ENCODE measurements at places on chromosomes 13 and 19.

GRCh38 chr13:30581582-30581981 lies 36.1 kb upstream of the USPL1 start:
- peak; percentile 11 for DNase-seq

DNA sequence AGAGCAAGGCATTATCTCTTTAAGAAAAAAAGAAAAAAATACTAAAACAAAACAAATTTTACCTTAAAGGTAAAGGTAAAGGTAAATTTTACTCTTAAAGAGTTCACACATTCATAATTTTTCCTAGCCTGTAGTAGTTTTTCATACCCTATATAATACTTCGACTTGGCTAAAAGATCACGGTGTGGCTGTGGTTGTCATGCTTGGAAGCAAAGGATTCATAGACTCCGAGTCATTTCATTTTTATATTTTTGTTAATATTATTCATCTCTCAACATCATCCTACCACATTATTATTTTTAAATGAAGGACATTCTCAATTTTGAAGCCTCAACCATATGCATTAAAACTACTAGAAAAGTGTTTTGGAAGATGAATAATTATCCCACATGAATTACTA lies 52.7 kb downstream of the PIBF1 start:
- DNase-seq = no peak

- DNase-seq = no peak
Measured at GRCh38 chr19:30881281-30881680, 468.0 kb downstream of the TSHZ3 start.

DNA sequence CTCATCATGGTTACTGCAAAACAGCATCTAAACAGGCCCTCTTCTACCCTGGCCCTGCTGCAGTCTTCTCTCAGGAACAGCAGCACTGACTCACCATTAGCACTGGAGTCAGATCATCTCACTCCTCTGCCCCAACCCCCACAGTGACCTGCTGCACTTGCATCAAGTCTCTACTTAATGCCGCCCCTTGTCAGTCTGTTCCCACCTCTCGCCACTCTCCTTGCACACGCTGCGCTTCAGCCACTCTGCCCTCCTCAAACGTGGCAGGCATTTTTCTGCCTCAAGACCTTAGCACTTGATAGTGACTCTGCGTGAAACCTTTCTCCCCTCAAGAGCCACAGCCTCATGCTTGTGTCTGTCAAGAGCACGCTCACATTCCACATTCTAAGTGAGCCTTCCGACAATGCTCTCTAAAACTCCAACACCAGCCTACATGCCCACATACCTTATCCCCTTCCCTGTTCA lies 22.1 kb downstream of the MIPEP start:
- DNase-seq = peak; percentile 54

DNA sequence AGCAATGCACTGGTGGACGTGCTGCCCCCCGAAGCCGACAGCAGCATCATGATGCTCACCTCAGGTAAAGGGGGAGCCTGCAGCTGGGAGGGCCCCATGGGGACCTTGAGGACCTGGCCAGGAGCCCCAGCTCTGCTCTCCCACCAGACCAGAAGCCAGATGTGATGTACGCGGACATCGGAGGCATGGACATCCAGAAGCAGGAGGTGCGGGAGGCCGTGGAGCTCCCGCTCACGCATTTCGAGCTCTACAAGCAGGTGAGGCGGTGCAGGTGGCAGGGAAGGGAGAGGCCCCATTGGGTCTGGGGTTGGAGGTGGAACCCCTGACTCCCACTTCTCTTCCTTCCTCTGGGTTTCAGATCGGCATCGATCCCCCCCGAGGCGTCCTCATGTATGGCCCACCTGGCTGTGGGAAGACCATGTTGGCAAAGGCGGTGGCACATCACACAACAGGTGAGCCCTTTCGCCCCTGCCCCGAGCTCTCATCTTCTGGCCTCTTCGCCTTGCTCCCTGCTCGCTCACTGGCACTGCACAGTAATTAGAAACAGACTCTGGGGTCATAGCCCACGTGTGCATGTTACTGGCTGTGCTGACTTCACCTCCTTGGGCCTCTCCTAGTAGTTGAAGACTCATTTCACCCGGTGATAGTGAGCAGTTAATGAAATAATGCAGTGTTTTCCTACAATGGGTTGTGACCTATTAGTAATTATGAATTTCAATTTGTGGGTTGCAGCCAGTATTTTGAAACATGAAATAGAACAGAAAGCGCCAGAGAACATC lies 3.6 kb downstream of the PSMC4 start:
- DNase-seq = no peak

DNA sequence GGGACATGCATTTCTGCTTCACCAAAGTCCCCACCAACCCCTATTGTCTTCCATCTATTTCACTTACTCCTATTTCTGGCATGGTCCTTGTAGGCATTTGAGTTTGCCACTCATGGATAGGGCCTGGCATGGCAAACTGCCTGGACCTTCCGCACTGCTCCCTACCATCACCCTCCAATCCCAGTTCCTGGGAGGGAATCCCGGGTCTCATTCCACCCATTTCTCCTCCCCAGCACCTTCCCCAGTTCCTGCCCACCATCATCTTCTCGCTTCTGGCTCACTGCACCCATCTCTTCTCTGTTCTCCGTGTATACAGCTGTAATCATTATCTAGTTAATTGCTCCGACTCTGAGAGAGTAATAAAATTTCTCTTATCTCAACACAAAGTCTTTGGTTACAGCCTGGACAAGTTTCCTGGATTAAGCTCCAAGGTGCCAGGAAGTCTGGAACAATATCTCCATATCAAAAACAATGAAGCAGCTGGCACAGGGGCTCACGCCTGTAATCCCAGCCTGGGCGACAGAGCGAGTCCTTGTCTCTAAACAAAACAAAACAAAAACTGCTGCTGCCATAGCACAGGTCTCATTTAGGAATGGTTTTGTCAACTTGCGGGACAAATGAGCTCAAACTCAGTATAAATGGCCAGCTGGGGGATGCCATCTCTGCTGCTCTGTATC lies 17.0 kb upstream of the COX7A1 start:
- DNase-seq = no peak

- DNase-seq = peak; percentile 1
Measured at GRCh38 chr13:73228546-73228945, 169.7 kb downstream of the KLF5 start.

GRCh38 chr19:1553415-1553814 lies 14.7 kb downstream of the MEX3D start:
- no peak for DNase-seq

DNA sequence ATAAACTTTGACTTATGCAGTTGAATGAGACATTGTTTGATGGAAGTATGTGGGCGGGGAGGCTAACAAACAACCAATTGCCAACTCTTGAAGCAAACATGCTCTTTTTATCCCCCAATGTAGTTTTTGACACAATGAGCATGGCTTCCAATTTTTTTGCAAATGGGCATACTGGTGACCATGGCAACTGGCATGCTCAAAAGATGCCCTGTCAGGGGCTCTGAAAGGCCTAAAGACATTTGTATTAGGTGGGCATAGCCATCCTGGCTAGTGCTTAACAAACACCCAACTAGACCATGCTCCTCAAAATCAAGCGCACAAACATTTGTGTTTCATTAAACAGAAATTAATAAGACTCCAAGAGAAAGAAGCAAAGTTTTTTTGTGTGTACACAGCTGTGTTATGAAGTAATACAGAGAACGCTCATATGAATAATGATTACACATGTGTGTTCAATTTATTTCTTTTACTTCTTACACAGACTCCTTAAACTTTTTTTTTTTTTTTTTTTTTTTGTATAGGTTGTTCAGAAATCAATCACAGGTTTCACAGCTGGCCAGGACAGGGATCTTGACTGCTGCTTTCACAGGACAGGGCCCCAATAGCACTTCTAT lies 95.6 kb downstream of the DLEU7 start:
- DNase-seq = no peak

- peak; percentile 100 for DNase-seq
Measured at GRCh38 chr19:38899447-38900201, at the start of the genes NFKBIB and SIRT2. Gene NFKBIB (plus strand): TSS chr19:38899969. CDS start chr19:38900033, 64 bp downstream. Gene SIRT2 (minus strand): TSS chr19:38899618. CDS start chr19:38899521, 97 bp downstream.

GRCh38 chr13:51811920-51812451 lies 8.0 kb upstream of the DHRS12 start:
- DNase-seq = no peak

DNA sequence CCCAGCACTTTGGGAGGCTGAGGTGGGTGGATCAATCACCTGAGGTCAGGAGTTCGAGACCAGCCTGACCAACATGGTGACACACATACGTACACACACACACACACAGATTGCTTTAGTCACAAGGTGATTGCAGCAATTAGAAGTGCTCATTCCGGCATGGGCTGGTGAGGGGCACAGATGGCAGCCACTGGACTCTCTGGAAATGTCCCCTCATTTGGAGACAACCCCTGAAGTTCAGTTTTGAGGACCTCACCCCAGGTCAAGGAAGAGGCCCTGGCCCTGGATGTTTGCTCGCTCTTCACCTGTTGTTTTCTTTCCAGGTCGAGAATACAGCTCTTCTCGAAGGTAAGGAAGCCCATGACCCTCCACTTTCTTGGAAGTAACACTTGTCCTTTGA lies 6.1 kb downstream of the ZNF296 start:
- no peak for DNase-seq

- no peak for DNase-seq
Measured at GRCh38 chr13:93228643-93228937, 2.0 kb downstream of the GPC6 start.

DNA sequence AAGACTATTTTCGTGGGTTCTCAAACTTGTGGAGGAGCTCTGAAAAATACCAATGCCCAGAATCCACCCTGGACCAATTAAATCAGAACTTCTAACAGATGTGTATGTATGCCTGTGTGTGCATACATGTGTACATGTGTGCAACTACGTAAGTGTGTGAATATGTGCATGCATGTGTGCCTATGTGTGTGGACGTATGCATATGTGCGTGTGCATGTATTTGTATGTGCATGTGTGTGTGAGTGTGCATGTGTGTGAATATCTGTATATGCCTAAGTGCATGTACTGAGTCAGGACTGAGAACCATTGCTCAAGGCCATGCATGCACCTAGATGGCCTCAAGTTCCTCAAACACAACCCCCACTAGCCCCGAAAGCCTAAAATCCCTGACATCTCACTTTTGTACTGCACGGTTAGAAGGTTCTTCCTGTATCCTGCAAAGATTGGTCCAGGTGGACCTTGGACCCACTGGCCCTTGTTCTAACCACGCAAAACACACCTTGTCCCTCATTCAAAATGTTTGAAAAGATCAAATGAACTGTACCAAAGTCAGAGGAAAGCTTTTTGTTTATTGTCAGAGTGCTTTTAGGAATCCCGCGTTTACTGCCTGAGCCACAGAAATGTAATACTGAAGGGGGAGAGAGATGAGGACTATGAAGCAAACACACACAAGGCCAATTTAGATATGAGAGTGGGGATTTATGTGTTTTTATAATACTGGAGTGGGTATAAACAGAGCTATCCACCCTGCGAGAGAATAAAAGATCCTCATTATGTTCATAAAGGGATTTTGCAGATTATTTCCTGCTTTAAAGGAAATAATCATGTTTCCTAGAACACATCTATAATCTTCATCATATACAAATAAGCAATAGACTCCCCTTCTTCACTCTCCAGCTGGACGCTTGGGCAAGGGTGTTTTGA lies 39.1 kb downstream of the LATS2 start:
- no peak for DNase-seq

DNA sequence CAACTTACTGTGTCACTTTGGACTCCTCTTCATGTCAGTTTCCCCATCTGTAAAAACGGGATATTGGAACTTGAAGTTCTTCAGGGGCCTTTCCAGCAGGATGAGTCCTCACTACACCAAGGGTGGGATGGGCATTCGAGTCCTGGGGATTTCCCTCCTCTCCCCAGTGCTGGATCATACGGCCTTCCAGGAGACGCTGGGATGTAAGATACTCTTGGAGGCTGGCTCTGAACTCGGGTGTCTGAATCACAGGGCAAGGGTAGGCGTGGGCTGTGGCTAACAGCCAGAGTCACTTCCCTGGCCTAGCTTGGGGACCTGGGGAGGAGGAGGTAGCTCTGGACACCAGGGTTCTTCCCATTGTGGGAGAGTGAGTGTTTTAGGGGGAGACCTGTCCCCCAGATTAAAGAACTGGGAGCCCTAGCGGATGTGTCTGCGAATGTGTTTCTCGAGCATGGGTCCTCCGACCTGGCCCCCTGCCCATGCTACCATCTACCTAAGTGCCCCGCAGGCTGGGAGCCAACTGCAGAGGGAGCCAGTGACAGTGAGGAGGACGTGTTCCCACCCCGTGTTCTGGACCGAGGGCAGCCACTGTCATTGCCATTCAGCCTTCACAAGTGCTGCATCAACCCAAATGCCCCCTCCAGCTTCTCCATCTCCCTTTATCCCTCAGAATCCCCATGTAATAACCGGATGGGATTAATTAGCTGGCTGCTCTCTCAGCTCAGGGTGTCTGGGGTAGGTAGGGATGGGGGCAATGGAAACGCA lies 2.4 kb upstream of the CYTH2 start:
- no peak for DNase-seq

GRCh38 chr13:58531614-58532013 lies 900.1 kb downstream of the PCDH17 start:
- no peak for DNase-seq

DNA sequence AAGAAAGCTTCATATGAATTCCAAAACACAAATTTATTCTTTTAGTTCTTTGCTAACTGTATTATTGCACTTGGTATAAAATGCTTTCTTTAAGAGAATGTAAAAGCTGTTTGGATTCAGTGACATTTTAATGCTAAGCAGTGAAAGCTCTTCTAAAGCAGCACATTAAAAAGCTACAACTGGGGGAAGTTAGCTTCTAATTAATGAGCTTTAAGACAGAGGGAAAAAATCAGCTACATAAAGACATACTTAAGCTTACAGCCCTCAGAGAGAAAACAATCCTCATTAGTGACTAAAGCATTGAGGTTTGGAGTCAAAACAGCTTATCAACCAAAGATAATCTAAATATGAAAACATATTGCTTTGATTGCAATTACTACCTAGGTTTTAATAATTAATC lies 1222.2 kb upstream of the SPRY2 start:
- DNase-seq = no peak

- DNase-seq = no peak
Measured at GRCh38 chr13:113915786-113916329, 52.0 kb upstream of the GAS6 start.

- no peak for DNase-seq
Measured at GRCh38 chr13:63124863-63125262, 1709.2 kb upstream of the PCDH20 start.
